ENCODE measurements at places on chromosomes 7 and 10.

DNA sequence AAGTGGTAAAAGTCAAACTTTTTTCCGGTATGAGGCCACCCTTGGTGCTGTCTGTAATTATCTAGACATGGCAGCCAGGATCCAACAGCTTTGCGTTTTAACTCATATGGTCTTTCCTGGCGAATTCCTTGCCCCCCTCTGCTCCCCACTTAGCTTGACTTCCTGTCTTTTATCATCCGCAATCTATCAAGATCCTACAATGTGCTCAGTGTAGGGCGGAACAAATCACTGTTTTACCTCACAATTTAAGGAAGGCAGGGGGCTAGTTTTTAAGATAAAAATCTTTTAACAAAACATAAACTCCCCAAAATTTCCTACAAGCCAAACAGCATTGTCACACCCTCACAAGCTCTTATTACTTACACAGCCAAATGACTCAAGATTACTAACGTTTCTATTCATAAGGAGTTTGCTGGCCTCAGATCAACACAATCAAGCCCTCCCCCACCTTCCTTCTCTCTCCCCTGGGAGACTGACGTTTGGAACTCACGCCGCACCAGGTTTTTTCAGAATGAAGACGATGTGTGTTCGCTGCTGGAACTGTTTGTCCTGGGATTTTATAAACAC lies 1.3 kb upstream of the CDK14 start:
- no peak for DNase-seq

- DNase-seq = no peak
Measured at GRCh38 chr7:143496263-143496662, 18.6 kb downstream of the TAS2R41 start.

DNA sequence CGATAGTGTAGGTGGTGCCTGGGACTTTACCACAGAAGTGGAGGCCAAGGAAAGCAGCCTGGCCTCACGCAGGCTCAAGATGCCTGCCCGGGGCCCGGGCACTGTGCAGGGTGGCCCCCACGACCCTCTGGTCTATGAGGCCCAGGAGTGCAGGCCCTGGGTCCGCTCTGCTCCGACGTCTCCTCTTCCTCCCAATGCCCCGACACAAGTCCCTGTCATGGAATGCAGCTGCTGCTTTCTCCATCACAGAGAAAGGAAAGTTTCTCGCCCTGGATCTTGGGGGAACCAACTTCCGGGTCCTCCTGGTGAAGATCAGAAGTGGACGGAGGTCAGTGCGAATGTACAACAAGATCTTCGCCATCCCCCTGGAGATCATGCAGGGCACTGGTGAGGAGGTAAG lies 28.3 kb upstream of the HK1 start:
- DNase-seq = no peak

GRCh38 chr10:109866168-109866994 lies 56.9 kb downstream of the XPNPEP1 start:
- no peak for DNase-seq

DNA sequence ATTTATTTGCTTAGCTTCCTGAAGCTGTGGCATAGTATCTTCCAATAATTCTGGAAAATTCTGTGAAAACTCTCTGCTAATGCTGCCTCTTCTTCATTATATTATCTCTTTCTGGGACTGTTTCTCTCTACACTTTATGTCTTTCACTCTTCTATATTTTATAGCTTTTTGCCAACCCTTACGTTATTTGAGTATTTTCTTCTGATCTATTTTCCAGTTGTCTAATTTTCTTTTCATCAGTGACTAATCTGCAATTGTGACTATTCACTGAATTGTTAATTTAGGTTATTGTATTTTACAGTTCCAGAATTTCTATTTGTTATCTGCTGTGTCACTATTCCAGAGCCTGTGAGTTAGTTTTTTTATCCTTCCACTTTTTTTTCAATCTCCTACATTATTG lies 273.4 kb upstream of the PHYHIPL start:
- no peak for DNase-seq

DNA sequence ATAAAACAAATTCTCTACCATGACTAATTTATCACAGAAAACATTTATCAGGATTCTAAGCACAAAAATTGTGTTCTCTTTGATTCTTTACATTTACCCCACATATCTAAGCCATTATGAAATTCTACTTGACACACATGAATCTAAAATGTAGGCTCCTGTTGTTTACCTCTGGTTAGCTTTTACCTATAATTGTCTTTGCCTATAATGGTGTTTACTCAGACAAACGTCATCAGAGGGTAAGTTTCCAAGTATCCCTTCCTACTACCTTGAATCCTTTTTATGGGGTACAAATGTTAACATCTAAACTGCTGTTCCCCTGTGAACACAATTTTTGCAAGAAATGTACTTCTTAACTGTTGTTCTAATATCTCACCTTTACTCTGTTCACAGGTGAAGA lies 63.5 kb downstream of the MINDY3 start:
- DNase-seq = no peak

DNA sequence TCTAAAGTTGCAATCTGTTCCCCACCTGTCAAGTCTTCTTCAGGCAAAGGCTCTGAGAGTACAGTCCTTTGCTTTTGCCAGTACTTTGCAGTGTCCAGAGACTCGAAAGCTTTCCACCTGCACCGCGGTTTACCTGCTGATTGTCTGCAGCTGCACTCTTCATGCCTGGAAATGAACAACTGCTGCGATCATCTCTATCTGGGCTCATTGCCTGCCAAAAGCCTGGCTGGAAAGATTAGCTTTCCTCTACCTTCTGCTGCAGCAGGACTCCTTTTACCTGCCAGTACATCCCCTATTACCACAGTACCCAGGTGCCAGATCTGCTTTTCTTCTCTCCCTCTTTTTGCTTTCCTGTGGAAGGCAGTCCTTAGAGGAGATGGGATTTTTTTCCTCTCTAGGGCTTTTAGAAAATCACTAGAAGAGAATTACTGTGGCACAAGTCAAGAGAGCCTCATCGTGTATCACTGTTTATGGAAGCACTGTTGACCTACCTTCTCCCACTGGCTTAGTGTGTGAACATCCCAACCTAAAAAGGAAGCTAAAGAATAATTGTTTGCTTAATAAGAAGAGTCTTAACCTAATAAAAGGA lies 2.2 kb downstream of the STRIP2 start:
- no peak for DNase-seq

GRCh38 chr10:34721208-34721840 lies 93.8 kb downstream of the PARD3 start:
- no peak for DNase-seq

- DNase-seq = no peak
Measured at GRCh38 chr10:56606202-56606601, 245.1 kb upstream of the ZWINT start.

- DNase-seq = no peak
Measured at GRCh38 chr7:66571568-66571967, 57.1 kb upstream of the KCTD7 start.

DNA sequence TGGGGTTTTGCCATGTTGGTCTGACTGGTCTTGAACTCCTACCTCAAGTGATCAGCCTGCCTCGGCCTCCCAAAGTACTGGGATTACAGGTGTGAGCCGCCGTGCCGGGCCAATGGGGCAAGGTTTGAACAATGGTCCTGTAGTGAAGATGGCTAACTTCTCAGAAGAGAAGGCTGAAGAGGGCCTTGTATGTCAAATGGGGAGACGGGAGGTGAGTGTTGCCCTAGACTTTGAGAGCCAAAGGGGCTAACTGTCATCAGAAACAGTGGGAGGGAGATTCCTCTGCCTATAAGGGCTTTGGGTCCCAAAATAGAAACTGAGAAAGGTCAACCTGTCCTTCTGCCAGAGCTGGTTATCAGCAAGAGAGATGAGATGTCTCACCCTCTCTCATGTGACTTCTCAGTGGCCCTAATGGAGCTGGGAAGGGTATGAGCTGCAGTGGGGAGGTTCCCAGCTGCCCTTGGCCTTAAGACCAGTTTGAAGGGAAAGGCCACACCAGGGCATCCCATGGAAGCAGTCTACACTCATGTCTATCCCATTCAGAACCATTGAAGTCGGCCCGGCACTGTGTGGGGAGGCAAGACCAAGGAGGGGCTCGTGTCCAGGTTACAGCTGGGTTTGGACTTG lies 1.3 kb upstream of the SAMD8 start:
- DNase-seq = no peak

DNA sequence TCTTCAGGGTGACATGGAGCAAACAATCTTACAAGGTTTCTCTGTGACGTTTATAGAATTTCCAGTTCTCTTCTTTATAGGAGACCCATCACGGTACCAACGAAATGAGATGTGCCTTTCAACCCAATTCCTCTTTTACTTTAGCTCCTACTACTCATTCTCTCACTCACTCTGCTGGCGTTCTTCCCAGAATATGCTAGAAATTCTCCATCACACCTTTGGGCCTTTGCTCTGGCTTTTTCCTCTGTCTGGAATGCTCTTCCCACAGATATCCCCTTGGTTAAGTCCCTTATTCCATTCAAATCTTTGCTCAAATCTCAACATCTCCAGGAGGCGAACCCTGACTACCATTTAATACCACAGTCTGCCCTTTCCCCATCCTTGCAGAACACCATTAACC lies 39.0 kb downstream of the SEMA3C start:
- DNase-seq = no peak

DNA sequence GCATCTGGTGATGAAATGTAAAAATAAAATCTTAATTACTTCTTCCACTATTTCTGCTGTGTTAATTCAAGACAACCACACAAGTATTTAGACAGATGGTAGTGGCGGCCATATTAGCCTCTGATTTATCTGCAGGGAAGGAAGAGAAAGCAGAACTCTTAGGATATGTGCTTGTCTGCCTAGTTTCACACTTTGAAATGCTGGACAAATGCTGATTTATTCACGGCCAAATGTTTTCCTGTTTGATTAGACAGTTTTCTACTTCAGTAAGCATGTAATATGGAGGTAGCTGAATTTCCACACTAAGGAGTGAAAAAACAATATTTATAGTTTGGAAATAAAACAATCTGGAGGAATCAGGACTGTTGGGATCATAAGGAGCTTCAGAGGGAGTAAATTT lies 158.1 kb downstream of the AGMO start:
- DNase-seq = no peak

Data from activated CD8-positive, alpha-beta memory T cell treated with anti-CD3 and anti-CD28 coated beads for 1 hour (primary cell).